ENCODE measurements at places on chromosomes 3 and 15.

- no peak for DNase-seq
Observed at GRCh38 chr3:192514754-192515663, 212.3 kb downstream of the FGF12 start.

GRCh38 chr15:76898102-76898501, 7.0 kb downstream of the SCAPER start:
- no peak for DNase-seq

DNA sequence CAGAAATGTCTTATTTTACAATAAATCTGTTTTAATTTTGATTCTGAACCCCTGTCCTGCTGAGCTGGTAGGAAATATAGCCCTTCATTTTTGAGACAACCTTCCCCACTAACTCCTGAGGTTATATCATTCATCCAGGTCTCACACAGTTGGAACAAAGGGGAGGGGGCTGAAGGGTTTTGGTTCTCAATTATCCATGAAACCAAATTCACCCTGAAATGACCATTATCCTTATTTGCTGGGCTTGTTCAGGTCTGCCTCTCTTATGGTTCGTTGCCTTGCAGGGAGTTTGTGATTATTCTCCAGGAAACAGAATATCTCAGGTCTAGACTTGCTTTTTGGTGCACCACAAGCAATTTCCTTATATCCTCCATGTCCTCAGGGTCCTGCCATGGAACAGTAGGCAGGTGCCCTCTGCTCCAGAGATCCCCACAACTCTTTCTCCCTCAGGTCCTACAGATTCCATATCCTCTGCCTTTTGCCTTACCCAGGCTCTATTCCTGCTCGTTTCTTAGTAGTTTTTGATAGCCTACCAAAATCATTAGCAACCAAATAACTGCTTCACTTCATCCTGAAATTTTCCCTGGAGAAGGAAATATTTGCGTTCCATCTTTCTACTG, 94.4 kb downstream of the TGFBR2 start:
- DNase-seq = no peak

DNA sequence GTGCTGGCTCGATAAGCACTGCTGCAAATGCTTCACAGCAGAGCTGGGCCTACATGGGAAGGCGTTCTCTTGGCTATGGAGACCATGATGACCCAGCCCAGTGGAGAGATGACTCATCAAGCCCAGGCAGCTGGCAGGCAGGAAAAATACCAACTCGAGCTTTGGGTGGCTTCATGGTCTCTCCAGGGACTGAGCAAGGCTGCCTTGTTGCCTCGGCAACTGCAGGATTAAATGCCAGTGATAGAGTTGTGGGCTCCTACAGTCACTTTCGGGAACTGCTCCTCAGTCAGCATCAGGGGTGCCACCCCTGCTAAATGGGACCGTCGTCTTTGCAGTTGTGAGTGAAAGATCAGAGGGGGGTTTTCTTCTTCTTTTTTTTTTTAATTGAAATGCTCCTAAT, 54.6 kb upstream of the MYZAP start:
- no peak for DNase-seq

Data from activated CD8-positive, alpha-beta memory T cell treated with anti-CD3 and anti-CD28 coated beads for 48 hours (primary cell).